Right renal pelvis (tissue), 4 donors: ENCODE measurements at places on chromosomes 6 and 20.

DNA sequence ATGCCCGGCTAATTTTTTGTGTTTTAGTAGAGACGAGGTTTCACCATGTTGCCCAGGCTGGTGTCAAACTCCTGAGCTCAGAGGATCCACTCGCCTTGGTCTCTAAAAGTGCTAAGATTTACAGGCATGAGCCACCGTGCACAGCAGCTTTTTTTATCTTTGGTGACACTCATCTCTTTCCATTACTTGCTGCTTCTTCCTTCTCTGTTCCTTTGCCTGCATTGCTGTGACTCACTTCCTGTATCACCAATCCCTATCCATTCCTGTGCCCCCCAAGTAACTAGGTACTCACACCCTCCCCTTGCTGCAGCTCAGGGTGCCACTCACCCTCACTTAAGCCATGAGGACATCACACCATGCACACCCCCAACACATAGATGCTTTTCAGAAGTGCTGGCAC, 24.6 kb downstream of the KHDC1L start:
- DNase-seq = no peak

DNA sequence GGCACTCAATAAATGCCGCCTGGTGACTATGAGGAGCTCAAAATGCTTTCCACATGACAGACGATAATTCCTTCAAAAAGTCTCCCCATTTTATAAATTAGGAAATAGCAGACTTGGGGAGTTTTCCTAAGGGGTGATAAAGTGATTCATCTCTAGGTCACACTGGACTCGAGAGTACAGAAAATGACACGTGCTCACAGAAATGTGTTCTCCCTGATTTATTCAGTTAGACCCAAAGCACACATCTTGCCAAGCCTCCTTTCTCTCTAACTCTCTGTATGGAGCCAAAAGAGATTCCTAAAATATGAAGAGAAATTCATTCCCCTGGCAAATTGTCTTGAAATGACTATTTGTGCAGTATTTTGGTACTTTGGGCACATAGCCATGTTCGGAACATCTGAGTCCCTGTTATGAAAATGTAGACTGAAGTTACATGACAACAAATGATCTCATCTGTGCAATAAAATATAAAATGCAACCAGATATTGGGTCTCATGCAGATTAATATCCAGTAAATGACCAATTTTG, 381.1 kb downstream of the TFAP2B start:
- no peak for DNase-seq

GRCh38 chr6:110359556-110359955, 1.4 kb upstream of the METTL24 start:
- no peak for DNase-seq

DNA sequence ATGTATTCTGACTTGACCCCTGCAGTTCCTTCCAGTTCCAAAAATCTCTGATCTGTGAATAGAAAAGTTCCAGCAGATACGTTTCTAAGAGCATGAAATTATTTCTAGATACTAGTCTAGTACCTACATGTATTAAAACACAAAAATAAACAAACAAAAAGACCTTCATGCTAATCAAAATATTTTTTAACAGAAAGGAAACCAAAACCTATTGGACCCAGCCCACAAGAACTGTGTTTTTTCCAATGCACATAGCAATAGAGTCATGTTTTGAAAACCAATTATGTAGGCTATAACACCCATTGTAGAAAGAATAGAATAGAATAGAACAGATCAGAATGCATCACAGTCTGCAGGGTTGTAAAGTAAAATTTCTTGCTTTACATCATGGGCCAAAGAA, 158.6 kb upstream of the TNFAIP3 start:
- no peak for DNase-seq

GRCh38 chr6:131840936-131841583, 33.2 kb downstream of the ENPP1 start:
- DNase-seq = no peak
